ENCODE measurements at places on chromosomes 4 and X.
A peak's percentile ranks its signal among the peaks of the same experiment; 100 is the strongest.

- DNase-seq: no peak
Observed at GRCh38 chr4:86948276-86948675, 13.5 kb downstream of the AFF1 start.

DNA sequence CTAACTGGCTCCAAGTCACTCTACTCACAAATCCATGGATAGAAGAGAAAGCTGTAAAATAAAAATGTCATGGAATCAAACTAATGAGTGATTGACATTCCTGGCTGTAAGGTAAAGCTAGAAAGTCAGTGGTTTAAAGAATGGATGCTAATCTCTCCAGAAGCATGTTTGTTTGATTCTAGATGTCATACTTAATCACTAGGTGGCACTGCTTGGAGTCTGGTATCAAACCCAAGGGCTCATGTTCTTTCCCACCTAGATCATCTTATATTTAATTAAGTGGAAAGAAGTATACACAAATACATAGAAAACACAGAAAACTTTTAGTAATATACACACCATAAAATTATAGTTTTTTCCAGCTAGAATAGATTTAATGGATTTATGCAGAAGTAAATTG, 2666.6 kb downstream of the PCDH7 start:
- no peak for DNase-seq

DNA sequence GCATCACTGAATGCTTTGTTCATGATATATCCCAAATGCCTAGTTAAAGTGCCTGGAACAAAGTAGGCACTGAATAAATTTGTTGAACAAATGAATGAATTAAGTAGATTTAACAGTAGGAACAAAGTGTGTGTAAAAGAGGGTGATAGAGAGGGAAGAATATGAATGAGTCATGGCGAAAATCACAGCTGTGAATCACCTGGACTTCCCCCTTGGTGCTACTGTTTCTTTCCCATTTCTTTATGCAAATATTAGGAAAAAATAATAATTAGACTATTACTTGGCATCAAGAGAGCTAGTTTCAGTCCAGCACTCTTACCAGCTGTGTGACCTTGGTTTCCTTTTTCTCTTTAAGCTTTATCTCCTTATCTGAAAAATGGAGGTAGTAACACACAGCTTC, 9.2 kb downstream of the SPIN3 start:
- no peak for DNase-seq

DNA sequence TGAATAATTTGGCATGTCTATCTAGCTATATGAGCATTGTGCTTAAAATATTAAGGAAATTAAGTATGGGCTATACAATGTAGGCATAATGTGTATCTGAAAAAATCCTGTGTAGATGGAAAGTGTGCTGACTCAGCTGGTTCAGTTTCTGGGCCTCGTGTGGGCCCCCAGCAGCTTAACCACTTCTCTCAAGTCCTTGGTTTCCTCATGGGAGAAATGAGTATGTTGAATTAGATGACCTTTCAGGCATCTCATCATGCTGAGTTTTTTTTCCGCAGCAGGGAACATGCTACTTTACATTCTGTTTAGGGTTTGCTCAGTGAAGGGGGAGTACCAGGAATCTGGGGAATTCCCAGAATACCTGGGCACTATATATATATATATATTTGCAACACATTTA, 30.5 kb downstream of the RHOH start:
- DNase-seq: no peak

DNA sequence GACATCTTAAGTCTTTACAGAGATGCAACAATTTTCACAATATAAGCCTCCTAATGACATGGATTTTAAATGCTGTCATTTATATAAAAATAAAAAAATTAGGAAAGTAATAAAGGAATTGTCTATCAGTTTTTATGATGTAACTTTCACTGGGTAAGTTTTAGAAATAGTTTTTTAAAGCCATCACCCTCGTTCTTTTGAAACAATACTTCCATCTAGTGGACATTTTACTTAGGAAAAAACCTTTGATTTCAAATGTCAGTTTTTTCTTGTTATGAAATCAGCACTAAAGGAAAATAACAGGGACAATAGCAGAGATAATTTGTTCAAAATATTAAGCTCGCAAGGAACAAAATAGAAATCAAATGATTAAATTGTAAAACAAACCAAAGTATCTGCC, 24.3 kb upstream of the NDNF start:
- no peak for DNase-seq

DNA sequence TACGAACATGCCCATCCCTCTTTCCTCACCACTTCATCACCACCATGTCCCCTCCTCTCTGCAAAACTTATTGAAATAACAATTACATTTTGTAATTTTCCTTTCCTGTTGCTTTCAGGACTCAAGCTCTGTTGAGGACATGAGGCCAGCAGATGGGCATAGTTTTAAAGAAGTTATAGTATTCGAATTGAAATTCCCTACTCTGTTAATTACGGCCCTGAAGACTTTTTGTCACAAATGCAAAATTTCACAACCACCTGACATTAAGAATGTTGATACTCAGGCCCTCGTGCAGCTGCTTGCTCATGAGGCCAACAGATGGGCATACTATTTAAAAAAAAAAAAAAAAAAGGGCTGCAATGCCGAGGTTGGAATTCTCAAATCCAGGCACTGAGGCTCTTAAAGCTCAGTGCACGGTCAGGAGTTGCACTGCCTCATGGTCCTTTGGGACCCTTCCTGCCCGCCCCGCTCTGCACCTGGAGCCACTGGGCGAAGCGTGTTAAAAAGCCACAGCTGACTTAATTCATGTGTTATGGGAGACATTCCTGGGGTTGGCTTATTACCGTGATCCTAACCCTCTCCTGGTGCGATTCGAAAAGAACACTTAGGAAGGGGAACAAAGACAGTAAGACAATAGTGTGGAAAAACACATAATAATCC, 34.2 kb upstream of the FAT1 start:
- no peak for DNase-seq

- no peak for DNase-seq
Observed at GRCh38 chrX:150767045-150767395, 73.8 kb downstream of the MTMR1 start.

DNA sequence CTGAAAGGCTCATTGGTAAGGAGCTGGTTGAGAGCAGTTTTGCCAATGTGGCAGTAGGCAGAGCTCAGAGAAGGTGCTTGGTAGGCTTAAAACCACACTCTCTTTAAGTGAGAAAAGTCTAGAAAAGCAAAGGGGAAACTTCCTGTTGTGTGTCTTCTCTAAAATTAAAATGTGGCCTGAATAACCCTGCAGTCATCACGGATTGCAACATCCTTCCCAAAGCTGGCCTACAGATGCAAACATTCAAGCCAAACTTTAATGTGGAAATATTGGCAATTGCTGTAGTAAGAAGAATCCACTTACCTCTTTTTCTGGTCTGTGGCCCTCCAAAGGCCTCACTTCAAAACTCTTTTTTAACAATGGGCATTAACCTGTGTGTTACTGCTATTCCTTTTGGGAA, 348.5 kb downstream of the OPHN1 start:
- DNase-seq: no peak

GRCh38 chrX:153400146-153401132, 711 bp downstream of the PNMA6E start:
- peak; percentile 24 for DNase-seq

- DNase-seq: no peak
Observed at GRCh38 chr4:73864961-73865360, 4.2 kb upstream of the CXCL1 start.

DNA sequence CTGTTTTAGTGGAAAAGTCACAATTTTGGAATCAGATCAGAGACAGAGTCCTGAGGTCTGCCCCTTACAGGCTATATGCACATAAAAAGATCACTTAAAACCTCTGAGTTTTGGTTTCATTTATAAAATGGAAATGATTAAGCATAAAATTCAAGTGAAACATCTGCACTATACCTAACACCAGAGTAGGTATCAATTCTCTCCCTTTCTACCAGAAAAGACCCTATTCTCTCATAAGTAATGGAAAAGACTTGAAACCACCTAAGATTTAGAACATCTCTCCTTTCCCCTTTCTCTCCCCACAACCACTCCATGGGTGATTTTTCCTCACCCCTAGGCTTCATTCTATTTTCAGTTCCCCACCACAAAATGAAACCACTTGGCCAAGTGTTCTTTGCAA, 907 bp downstream of the LHFPL1 start:
- DNase-seq: no peak

GRCh38 chrX:67328476-67328875, 215.3 kb upstream of the AR start:
- DNase-seq: no peak

DNA sequence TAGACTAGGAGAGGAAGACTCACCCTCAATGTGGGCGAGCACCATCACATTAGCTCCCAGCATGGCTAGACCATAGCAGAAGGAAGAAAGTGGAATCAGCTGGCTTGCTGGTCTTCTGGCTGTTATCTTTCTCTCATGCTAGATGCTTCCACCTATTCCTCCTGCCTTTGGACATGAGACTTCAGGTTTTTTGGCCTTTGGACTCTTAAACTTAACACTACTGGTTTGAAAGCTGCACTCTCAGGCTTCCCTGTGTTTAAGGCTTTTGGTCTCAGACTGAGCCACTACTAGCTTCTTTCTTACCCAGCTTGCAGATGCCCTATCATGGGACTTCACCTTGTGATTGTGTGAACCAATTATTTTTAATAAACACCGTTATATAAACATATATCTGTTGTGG, 39.0 kb upstream of the UGT2B4 start:
- no peak for DNase-seq

GRCh38 chrX:123846577-123847038, 13.2 kb upstream of the XIAP start:
- DNase-seq: no peak

GRCh38 chrX:9131066-9131465, 97.1 kb upstream of the FAM9B start:
- no peak for DNase-seq

- DNase-seq: no peak
Observed at GRCh38 chr4:48687313-48688051, 92.6 kb downstream of the FRYL start.

DNA sequence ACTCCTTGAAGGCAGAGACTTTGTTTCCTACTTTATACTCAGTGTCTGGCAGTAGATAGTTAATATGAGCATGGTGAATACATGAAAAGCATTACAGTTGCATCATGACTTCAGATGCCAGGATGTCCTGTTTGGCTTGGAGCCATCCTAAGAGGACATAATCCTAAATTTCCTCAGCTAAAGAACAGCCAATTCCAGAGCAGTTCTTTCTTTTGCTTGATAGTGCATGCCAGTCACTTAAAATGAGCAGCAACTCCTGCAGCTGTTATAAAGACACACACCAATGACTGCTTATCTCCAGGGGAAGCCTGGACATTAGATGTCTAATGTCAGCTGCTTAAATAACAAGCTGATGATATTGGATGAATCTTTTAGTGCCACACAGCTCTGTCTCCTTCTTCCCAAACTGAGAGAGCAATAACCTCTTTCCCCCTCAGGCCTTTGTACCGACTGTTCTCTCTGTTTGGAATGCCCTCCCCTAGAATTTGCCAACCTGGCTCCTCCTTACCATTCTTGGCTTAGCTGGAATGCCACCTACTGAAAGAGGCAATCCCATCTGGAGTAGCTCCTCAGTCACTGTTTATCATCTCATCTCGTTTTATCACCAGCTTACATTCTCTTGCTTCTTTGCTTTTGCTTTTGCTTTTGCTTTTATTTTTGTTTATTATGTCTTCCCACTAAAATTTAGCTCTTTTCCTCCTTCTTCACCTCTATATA, 100.8 kb upstream of the USP38 start:
- DNase-seq: no peak

- no peak for DNase-seq
Observed at GRCh38 chr4:116627545-116627944, 457.8 kb downstream of the TRAM1L1 start.

- DNase-seq: no peak
Observed at GRCh38 chr4:6395466-6396228, 76.8 kb downstream of the PPP2R2C start.

DNA sequence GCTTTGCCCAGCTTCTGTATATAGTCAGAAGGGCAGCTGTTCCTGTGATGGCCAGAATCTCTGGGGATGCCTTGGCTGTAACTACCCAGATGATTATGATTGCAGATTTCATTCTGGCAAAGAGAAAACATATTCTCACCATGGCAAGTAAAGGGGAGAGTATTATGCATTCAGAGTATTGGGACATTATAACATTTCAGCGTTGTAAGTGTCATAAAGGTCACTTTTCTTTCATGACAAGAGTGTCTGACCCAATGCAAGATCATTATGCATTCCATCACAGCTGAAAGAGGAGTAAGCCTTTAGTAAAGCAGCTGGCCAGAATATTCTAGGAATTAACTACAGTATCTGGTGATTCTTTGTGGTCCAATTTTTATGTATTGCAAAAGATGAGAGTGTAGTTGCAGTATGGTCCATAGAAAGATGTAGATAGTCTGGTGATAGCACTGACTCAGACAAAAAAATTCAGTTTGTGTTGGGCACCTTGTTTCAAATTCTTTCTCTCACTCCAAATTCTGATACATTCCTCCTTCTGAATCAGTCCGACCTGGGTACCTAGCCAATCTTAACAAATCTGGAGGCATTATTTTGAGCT, 2366.3 kb downstream of the PCDH7 start:
- DNase-seq: no peak

DNA sequence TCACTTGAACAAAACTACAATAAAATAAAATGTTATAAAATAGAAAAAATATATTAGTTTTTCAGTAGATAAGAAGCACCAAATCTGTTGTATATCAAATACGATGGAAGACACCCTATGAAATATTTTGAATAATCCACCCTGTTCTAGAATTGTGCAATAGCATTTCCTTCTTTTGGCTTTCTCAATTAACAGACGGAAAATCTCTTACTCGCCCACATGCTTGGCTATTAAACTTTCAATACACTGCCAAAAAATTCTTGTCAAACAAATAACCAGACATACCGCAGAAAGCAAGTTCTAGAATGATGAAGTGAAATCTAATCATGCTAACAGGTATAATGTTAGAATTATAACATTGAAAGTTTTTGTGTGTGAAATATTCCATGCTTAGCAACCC, 671.6 kb upstream of the SLIT2 start:
- no peak for DNase-seq

- DNase-seq: no peak
Observed at GRCh38 chr4:174358829-174359228, 75.1 kb downstream of the CEP44 start.

DNA sequence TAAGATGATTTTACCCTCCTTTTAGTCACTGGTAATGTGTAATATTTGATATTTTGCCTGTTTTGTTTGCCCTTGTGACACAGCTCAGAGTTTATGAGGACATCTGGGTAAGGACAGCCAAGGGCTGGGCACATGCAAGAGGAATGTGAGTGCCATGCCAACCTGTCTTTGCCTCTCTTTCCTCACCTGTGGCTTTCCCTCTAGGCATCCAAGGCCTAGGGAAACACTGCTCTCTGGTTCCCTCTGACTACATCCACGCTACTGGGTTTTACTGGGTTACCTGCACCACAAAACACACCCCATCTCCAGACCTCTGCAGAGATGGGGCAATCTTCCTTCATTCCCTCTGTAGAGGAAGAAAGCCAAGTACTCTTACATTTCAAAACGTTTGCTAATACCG, 7.7 kb downstream of the HPGDS start:
- DNase-seq: no peak

DNA sequence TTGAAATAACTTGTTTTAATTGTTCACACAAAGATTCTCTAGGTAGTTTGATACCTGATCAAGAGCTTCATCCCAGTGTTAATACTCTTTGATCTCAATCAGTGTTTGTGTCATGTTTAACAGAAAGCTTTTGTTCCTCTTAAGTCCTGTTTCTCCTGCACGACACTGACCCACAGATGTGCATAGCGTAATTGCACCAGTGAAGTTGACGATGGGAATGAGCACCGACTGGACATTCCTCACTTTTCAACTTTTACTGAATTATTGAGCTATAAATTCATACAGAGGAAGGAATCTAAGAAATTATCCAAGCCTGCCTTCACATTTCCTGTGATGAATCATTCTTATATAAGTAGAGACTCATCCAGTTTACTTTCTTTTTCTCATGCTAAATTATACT, 878.7 kb upstream of the TENM3 start:
- DNase-seq: no peak
